ENCODE measurements at places on chromosomes 12 and 14. TPM values are rescaled to one million over a fixed set of nuclear protein-coding genes. Genes with fewer than 3 reads are reported as not detected.
A peak's percentile ranks its signal among the peaks of the same experiment; 100 is the strongest.

HOTAIR gene
- 0.73 TPM for total RNA-seq

- no peak for DNase-seq
Observed at GRCh38 chr12:122028165-122028904, 6.7 kb downstream of the BCL7A start.

GRCh38 chr12:28177461-28177860 is 12.8 kb upstream of the CCDC91 start:
- no peak for DNase-seq

DNA sequence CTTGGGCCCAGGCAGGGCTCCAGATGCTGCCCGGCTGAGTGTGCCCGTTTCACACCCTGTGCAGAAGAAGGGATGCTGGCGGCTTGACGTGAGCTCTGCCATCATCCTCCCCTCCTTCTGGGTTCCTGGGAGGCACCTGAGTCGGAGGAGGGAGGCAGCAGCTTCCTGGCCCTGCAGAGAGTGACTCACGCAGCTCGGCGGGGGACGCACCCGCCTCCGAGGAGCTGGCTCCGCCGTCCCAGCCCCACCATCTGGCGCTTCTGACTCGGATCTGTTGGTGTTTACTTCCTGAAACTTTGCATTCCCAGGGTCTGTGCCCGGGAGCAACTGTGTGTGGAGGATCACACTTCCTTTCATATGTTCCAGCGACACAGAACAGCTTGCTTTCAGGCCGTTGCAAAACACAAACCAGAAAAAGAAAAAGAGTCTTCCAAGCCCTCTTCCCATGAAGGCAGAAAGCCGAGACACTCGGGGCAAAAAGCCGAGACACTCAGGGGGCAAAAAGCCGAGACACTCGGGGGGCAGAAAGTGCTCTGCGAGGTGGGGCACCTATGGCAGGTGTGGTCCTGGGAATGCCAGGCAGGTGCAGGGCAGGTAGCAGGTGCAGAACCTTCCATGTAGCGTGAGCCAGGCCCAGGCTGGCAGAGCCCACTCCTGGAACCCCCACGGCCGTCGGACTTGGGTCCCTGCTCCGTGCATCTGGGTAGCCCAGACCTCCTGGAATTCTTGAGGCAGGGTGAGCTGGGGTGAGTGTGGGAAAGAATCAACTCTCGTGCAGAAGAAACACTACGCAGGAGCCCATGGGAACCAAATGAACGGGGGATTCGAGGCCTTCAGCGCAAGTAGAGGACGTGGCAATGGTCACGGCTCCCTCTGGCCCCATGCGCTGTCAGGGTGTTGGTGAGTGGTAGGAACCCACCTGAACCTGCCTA is 27.6 kb upstream of the GALNT9 start:
- DNase-seq, result peak; percentile 27
